Renal cortex interstitium (tissue), 15 donors: ENCODE measurements at places on chromosomes 13 and 19.

DNA sequence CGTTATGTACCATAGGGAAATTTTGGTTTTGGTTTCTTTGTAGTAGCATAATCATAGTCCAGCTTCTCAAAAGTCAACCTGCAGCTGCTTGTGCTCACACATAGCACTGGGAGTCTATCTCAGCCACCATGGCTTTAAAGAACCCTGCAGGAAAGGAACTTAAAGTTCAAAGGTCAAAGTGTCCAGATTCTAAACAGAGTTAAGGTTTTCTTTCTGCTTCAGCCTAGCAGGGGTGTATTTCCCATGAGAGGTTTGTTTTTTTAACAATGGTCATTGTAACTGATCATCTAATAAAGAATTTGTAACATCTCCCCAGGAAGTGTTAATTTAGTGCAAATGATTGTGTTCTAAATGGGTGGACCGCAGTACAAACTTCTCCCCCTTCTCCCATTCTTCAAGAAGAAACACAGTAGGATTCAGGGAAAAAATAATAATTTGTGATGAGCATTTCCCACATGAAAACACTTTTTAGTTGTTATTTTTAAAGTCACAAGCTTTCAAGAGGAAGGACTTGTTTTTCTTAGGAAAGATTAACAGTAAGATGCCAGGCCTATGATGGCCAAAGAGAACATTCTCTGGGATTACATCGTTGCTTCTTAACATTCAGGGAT is 168.0 kb downstream of the EFNB2 start:
- no peak for DNase-seq

DNA sequence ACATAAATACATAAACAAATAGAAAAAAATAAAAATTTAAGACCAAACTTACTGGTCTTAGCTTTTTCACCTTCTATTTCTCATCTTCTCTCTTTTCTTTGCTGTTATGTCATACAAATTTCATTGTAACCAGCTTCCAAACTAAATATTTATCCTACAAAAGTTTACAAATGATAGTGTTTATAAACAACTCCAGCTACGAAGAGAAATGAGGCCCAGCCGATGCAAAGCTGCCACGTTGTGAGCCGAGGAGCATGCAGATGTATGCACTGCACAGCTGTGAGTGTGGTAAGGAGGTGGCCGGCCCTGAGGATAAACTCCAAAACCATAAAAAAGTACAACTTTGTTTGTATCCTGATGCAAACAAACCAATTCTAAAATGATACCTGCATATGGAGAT is 642.4 kb upstream of the SGCG start:
- no peak for DNase-seq

DNA sequence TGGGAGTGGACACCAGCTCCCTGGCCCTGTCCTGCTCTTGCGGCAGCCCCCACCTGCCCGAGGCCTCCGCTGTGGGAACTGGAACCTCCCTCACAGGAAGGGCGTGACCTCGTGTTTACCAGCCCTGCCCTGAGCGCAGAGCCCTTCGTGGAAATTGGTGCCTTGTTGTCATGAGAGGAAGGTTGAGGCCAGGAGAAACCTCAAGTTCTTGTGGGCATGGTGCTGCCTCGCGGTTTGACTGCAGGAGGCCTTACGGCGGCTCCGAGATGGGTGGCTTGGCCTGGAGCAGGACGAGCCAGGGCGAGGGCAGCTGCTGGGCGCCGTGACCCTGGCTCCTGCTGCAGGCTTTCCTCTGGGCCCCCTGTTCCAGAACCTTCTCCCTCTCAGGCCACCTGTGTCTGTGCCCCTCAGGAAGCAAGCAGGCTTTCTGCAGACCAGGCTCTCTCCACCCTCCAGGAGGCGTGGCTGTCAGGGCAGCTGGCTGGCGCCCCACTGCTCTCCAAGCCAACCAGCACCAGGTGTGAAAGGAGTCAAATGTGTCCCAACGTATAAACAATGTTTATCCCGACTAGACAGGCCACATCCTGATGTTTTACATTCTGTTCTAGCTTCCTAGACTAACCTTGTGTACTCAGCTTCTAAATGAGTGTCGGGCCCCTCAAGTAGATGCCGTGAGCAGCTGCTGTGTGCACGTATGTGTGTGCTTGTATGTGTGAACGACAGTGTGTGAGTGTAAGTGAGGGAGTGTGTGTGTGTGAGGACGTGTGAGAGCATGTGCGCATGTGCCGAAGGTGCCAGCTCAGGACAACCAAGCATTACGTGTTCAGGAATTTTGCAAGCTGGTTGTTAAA is 10.4 kb upstream of the RASA3 start:
- DNase-seq = no peak

DNA sequence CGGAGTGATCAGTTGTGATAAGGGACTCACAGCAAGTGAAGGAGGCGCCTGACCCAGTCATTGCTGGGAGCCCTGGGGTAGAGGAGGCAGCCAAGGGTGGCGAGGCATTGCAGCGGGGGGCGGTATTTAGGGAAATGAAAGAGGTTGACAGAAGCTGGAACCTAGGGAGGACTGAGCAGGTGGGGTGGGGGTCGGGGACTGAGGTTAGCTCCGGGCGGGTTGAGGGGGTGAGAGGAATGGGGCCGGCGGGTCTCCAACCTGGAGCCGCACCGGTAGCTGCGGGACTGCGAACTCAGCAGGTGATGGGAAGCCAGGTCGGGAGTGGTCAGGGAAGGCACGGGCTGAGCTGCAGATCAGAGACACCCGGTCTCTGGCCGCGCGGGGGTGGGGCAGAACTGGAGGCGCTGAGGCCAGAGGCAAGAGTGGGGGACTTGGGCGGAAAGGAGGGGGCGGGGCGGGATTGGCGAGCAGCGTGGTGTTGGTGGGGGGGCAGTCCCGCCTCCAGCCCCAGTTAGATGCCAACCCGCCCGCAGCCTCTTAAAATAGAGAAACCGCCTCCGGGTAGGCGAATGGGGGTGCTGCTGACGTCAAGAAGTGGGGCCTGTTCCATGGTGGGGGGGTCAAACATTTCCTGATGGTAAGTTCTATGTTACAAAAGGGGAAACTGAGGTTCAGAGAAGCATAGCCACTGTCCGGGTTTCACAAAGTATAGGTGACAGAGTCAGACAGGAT is 1.5 kb downstream of the MAST3 start:
- DNase-seq = no peak

DNA sequence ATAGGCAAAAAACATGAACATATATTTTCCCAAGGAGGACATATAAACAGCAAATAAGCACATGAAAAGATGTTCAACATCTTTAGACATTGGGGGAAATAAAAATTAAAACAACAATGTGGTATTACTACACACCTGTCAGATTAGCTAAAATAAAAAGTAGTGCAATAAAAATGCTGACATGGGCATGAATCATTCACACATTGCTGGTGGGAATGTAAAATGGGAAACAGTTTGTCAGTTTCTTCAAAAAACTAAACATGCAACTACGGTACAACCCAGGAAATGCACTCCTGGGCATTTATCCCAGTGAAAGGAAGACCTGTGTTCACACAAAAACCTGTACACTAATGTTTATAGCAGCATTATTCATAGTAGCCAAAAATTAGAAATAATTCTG is 5.3 kb upstream of the SUCLA2 start:
- no peak for DNase-seq

DNA sequence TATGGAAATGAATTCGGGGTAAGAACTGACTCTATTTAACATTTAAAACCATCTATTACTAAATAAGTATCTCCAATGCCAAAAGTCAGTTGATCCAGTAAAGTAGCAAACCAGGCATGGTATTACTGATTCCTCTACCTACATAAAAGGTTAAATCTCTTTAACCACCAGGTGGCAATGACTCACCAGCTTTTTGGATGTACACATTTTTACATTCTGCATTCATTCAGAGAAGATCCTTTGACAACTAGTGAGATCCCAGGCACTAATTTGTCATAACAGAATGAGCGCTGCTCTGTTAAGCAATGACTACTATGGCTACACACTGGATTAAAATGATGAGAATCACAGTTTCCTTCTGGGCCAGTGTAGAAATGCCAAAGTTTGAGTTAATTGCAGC is 329.8 kb upstream of the GPC6 start:
- DNase-seq = peak; percentile 6

DNA sequence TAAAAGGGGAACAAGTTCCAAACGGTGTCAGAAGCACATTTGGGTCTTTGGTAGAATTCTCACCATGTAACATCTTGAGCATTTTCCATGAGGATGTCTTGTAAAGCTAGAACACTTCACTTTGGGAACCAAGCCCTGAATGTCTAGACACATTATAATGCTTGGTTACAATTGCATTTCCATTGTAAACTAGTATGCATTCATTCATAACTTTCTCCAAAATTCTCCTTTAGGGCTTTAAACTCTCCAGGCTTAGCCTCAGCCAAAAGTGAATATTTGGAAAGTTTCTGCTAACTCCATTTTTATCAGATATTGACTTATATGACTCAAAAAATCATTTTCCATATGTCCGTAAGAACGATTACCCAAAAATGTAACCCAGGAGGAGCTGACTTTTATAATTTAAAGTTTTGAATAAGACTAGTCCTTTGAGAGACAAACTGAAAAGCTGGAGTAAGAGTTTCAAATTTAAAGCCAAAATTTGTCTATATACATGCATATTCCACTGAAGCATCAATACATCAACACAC is 1170.4 kb downstream of the EFNB2 start:
- no peak for DNase-seq

- DNase-seq = no peak
Observed at GRCh38 chr13:83350569-83350968, 531.7 kb downstream of the SLITRK1 start.

- DNase-seq = no peak
Observed at GRCh38 chr19:6894313-6894712, 6.9 kb downstream of the ADGRE1 start.

DNA sequence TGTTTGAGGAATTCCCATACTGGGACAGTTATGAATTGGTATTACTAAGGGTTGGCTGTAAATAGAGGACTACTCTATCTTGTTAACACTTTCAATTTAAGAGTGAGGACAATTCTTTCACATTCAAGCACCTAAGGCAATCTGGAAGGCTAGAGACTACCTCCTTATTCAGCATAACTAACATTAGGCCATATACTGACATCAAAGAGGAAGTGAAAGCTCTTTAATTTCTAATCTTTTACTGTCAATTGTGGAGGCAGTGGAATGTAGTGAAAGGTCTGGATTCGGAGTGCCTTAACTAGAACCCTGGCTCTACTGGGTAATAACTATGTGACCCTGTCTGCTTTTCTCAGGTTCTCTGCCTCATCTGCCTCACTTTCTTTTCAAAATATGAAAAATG is 134.0 kb downstream of the UFM1 start:
- DNase-seq = no peak

DNA sequence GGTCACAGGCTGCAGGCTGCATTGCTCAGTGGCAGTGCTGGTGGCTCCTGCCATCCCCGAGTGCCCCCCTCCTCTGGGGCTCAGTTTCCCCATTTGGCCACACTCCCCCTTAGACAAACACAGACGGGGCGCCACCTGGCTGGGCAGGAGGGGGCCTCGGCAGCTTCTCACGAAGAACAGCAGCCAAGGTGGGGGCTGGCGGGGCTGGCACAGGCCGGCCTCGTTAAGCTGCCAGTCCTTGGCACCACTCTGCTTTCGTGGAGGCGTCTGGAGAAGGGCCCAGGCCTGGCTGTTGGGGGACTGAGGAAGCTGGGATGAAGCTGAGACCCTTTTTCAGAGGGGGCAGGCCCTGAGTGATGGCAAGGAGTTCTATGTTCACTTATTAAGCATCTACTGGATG is 3.7 kb upstream of the ZNRF4 start:
- DNase-seq = no peak

- DNase-seq = no peak
Observed at GRCh38 chr19:42130254-42130573, 2.0 kb downstream of the POU2F2 start.

- DNase-seq = no peak
Observed at GRCh38 chr19:51461723-51462161, 3.5 kb upstream of the SIGLEC8 start.

GRCh38 chr19:4083677-4084546 is 17.2 kb upstream of the ZBTB7A start:
- DNase-seq = peak; percentile 85

DNA sequence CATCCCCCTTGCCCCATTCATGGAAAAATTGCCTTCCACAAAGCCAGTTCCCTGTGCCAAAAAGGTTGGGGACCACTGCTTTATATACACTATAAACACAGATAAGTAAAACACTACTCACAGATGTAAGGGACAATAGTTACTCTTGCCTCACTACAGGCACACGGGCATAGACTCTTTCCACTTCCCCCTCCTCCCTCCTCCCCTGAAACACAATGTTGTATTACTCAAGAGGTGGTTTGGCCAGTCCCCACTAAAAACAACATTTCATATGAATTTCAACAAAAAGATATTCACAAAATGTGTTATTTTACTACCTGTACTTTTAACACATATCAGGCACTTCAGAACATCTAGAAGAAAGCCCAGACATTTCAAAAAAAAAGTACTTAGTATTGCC is 45.1 kb downstream of the EPSTI1 start:
- no peak for DNase-seq

GRCh38 chr13:98059276-98059675 is 83.6 kb upstream of the FARP1 start:
- no peak for DNase-seq

- DNase-seq = no peak
Observed at GRCh38 chr13:71169180-71169579, 697.8 kb downstream of the DACH1 start.
